ENCODE measurements at places on chromosomes 2 and 18. TPM values are rescaled to one million over a fixed set of nuclear protein-coding genes. Genes with fewer than 3 reads are reported as not detected.

PSMA8 gene
- polyA plus RNA-seq: not detected

ANKRD30B gene
- polyA plus RNA-seq: not detected

DCDC2C gene
- not detected for polyA plus RNA-seq

OSBPL1A gene
- polyA plus RNA-seq: 26.5 TPM

IL37 gene
- not detected for polyA plus RNA-seq

EEF1B2 gene
- 205 TPM for polyA plus RNA-seq

GRCh38 chr2:66434679-66435548 lies at the start of gene MEIS1:
Gene MEIS1 (plus strand): TSS chr2:66435125. CDS start chr2:66435857, 732 bp downstream.
- DNase-seq: peak; percentile 92

DNA sequence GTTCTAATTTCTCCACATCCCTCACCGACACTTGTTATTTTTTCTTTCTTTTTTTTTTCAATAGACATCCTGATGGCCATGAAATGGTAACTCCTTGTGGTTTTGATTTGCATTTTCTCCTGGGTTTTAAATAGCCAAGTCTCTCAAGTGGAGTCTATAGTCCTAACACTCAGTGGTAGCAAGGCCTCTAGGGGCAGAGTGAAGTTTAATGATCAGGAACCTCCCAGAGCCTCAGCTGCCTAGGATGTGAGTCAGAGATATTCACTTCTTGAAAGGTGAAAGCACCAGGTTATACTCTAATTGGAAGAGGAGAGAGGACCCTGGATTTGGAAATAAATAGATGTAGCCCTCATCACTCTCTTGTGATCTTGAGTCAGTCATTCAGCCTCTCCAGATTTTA lies 62.7 kb upstream of the CAPN13 start:
- no peak for DNase-seq

GRCh38 chr18:12236934-12237832 lies 17.0 kb upstream of the CIDEA start:
- peak; percentile 70 for DNase-seq

DNA sequence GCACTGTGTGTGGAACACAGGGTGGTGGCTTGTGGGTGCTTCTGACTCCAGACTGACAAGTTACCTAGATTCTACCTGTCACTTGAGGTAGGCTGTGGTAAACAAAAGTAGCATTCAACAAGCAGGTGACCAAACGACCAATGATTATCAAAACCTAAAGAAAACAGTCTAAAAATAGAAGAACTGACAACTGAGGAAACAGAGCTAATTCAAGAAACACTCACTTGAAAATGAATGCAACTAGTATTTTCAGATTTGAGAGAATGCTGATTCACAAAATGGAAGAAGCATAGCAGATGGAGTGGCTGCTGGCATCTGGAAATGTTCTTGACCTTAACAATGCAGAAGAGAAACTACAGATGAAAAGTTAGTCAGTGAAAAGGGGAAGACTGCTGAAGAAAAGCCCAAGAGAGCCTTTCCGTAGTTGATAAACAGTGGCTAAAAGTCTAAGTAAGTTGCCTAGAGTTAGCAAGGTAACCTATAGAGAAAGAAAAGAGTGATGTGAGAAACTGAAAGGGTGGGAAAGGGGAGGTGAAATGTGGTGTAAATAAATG lies 170.4 kb downstream of the NCK2 start:
- no peak for DNase-seq

DNA sequence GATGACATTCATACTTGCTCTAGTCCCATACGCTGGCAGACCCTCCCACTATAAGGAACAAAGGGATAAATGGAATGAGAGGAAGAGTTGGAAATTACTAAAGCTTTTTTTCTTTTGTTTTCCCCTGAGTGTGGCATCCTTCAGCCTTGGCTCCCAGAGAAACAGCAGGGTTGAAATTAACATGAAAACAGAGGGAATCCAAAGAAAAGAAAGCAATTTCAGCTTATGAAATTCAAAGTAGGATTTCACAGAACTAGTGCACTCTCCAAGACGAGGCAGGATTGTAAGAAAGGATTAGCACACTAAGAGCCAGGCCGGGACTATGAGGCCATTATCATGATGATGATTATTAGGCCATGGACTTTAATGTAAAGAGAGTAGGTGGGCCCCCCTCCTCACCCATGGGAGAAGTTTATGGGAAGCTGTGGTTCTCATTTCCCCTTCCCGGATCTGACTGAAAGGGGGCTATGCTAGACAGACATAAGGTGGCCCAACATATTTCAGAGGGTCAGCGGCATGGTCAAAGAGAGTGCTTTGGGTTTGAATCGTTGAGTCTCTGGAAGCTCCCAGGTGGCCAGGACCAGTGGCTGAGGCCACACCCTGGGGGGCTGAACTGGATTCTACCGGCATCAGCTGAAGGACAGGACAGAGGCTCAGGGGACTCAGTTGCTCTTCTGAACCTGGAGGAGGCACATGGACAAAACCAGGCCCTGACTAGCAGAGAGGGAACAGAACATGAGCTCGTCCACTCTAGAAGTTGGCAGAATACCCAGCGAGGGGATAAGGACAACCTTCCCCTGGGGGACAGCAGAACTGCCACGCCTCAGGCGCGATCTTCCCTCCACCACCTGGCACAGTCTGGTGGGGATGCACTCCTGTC lies 100.1 kb upstream of the ARL4C start:
- no peak for DNase-seq

- no peak for DNase-seq
Measured at GRCh38 chr2:202508686-202509085, 126.1 kb upstream of the FAM117B start.

DNA sequence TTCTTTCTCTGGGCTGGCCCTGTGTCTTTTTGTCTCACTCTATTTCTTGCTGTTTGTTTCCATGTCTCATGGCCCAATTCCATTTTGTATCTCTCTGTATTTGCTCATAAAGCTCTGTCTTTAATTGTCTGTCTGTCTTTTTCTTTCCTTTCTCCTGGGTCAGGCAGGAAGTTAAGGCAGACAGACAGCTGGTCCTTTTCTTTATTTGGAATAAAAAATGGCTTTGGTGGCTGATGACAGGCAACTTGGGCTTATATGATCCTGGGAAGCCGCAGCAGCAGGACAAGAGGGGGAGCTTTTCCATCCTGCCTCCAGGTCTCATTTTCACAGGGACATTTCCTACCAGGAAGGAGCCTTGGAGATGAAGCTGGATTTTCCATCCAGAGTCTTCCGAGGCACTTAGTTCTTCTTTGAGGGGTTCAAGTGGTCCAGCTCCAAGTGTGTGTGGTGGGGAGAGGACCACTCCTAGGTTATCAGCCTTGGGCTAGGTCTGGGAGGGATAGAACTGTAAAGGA lies 138.7 kb downstream of the TDRD15 start:
- DNase-seq: no peak

- no peak for DNase-seq
Measured at GRCh38 chr18:46899274-46899948, 17.9 kb downstream of the PIAS2 start.

- no peak for DNase-seq
Measured at GRCh38 chr2:30716123-30716900, 90.9 kb downstream of the CAPN13 start.

DNA sequence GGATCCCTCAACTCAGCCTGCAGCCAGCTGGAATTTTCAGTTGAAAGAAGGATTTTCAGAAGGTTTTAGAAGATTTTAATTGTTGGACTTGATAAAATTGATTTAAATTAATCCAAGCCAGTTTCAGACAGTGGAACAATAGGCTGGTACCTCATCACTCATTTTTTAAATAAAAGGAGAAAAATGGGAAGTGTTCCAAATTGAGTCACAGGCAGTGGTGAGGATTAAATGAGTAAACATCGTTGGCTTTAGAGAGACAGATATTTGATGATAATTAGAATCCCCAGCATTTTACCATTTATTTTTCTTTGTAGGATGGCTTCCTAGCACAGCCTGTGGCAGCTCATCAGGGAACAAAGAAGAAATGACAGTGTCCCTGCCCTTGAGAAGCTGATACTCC lies 7.4 kb downstream of the CXCR4 start:
- DNase-seq: no peak

DNA sequence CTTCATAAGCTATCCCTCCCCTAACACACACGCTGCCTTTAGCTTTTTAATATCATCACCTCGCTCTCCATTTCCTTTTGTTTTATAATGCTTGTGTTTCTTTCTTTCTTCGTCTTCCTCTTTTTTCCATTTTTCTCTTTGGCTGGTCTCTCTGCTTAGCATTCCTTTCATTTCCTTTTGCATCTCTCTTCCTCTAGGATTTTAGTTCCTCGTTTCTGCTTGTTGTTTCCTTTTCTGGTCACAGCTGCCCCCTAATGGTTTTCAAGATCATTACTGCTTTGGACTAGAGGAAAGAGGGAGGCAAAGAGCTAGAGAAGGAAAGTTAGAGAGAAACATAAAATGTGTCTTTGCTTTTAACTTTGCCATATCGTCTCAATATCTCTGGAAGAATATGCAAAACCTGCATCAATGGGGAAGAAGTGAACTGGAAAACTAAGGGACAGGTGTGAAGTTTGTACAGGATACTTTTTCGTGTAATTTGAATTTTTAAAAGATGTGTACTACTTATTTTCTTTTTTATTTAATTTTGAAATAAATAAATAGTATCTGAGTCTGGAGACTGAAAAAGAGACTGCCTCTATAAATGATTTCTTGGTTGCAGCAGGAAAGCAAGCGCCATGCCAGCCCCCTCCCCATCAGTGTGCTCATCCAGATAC lies 6.3 kb upstream of the NRP2 start:
- DNase-seq: no peak

Data from heart right ventricle (tissue), 16 donors.